Kidney (tissue), 22 donors: ENCODE measurements at places on chromosomes 4 and X. TPM values are rescaled to one million over a fixed set of nuclear protein-coding genes. Genes with fewer than 3 reads are reported as not detected.
A peak's percentile ranks its signal among the peaks of the same experiment; 100 is the strongest.

DNA sequence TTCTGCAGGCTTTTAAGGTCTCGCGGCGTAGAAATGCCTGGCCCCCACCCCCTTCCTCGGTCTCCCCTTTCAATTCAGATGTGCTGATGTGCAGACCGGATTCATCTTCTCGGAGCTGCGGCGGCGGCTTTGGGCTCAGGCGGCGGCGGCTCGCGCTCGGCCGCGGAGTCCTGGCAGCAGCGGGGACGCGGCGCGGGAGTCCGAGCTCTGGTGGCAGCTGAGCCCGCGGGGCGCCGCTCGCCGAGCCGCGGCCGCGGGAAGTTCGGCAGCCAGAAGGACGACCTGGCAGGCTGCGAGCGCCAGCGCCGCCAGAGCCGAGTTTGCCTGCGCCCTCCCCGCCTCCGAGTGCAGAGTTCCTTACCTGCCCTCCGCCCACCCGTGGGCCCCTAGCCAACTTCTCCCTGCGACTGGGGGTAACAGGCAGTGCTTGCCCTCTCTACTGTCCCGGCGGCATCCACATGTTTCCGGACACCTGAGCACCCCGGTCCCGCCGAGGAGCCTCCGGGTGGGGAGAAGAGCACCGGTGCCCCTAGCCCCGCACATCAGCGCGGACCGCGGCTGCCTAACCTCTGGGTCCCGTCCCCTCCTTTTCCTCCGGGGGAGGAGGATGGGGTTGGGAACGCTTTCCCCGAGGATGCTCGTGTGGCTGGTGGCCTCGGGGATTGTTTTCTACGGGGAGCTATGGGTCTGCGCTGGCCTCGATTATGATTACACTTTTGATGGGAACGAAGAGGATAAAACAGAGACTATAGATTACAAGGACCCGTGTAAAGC, 448 bp downstream of the TLL1 start:
- no peaks in the 10 kb centered on the region for H3K4me1 ChIP-seq
- peaks cover 10% of the 10 kb centered on the region for H3K27me3 ChIP-seq
- H3K36me3 ChIP-seq: no peaks in the 10 kb centered on the region
- no peak overlapping the region for H3K27ac ChIP-seq
- DNase-seq: peak; percentile 66

DNA sequence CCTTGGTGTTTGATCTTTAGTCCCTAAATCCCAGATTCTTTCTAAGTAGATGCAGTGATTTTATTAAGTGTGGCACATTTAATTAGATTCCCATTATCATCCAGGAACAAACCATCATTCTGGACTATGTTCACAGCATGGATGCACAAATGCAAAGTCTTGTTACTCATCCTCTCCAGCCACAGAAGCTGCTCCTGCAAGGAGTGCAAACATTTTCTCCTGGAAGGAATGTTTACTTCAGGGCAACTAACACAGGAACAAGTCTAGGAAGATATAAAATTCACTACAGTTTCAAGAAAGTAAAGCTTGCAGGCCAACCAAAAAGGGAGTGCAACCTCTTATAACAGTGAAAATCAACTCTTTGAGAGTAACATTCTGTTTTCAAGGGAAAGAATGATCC, 106.0 kb downstream of the IQCM start:
- no peaks in the 10 kb centered on the region for H3K4me1 ChIP-seq
- H3K36me3 ChIP-seq: no peaks in the 10 kb centered on the region
- no peak overlapping the region for H3K4me3 ChIP-seq
- H3K27me3 ChIP-seq: no peaks in the 10 kb centered on the region
- no peak overlapping the region for H3K27ac ChIP-seq

GRCh38 chr4:105329081-105329480, 144.8 kb downstream of the PPA2 start:
- H3K27ac ChIP-seq: no peak overlapping the region
- H3K27me3 ChIP-seq: no peaks in the 10 kb centered on the region
- H3K4me3 ChIP-seq: no peak overlapping the region
- H3K4me1 ChIP-seq: no peaks in the 10 kb centered on the region
- DNase-seq: no peak
- H3K36me3 ChIP-seq: no peaks in the 10 kb centered on the region

DNA sequence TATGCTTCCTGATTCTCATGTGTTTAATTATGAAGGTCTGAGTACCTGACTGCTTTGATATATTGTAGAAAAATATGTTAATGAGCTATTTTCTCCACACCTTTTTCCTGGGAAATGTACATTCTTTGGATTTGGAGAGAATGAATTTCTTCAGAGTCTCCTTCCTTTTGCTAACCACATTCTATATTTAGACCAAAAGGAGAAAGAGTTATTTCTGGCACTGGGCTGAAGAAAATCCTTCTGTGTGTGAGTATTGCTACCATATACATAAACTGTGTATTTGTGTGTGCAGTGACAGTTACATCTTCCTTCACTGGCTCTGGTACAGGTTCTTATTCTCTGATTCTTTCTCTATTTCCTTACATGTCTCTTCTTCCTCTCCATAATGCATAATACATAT, 44.5 kb upstream of the PGRMC2 start:
- no peak for DNase-seq
- H3K4me3 ChIP-seq: no peak overlapping the region
- no peak overlapping the region for H3K27ac ChIP-seq
- no peaks in the 10 kb centered on the region for H3K36me3 ChIP-seq

- no peaks in the 10 kb centered on the region for H3K4me1 ChIP-seq
- no peak overlapping the region for H3K27ac ChIP-seq
- no peaks in the 10 kb centered on the region for H3K36me3 ChIP-seq
- no peak for DNase-seq
These were observed 32.8 kb downstream of the MGARP start for GRCh38 chr4:139247241-139247640.

- peak overlapping the region; percentile 45 for H3K4me3 ChIP-seq
- no peak overlapping the region for H3K27ac ChIP-seq
- H3K27me3 ChIP-seq: peaks cover 8% of the 10 kb centered on the region
These were observed 1.4 kb downstream of the FGF13 start for GRCh38 chrX:138709886-138710791.

DNA sequence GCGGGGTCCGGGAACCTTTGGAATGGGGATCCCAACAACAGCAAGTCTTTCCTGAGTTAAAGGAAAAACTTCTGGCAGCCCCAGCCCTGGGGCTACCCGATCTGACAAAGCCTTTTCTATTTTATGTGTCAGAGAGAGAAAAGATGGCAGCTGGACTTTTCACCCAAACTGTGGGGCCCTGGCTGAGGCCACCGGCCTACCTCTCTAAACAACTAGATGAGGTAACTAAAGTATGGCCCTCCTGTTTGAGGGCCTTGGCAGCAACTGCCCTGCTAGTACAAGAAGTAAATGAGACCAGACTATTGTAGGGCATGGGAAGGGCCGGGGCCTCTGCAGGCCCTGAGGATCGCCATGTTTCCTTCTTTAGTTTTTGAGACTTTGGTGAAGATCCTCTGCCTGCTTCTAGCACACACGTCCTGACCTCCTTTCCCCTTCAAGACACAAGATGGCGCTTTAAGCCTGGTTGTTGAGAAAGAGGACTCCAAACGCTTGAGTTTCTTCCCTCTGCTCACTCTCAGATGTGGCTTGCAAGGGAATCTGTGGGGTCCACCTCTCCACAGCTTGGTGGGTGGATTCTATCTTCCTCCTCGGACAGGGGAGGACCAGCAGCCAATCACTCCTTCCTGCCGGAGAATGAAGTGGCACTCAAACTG, 18.5 kb upstream of the DRD5 start:
- H3K4me3 ChIP-seq: no peak overlapping the region
- no peaks in the 10 kb centered on the region for H3K36me3 ChIP-seq
- no peaks in the 10 kb centered on the region for H3K27me3 ChIP-seq

GRCh38 chrX:13649838-13650237, 3.1 kb upstream of the TCEANC start:
- H3K36me3 ChIP-seq: no peaks in the 10 kb centered on the region
- H3K27me3 ChIP-seq: peaks cover 19% of the 10 kb centered on the region
- H3K4me3 ChIP-seq: no peak overlapping the region

GRCh38 chr4:189502841-189503435, 437.7 kb upstream of the FRG1 start:
- H3K4me1 ChIP-seq: no peaks in the 10 kb centered on the region
- H3K4me3 ChIP-seq: no peak overlapping the region
- no peak overlapping the region for H3K27ac ChIP-seq
- DNase-seq: no peak

GRCh38 chr4:160570271-160570670, 1467.4 kb downstream of the RAPGEF2 start:
- H3K36me3 ChIP-seq: no peaks in the 10 kb centered on the region
- no peaks in the 10 kb centered on the region for H3K4me1 ChIP-seq
- no peaks in the 10 kb centered on the region for H3K27me3 ChIP-seq
- H3K27ac ChIP-seq: no peak overlapping the region

- DNase-seq: no peak
- H3K4me3 ChIP-seq: no peak overlapping the region
- no peaks in the 10 kb centered on the region for H3K27me3 ChIP-seq
- no peak overlapping the region for H3K27ac ChIP-seq
These were observed 509.2 kb upstream of the HS3ST1 start for GRCh38 chr4:11937941-11938340.

- H3K36me3 ChIP-seq: no peaks in the 10 kb centered on the region
- H3K4me3 ChIP-seq: no peak overlapping the region
- H3K4me1 ChIP-seq: peaks cover 10% of the 10 kb centered on the region
- H3K27me3 ChIP-seq: no peaks in the 10 kb centered on the region
- H3K27ac ChIP-seq: peak overlapping the region; percentile 47
These were observed 14.3 kb downstream of the FAM9C start for GRCh38 chrX:13029887-13030771.

- H3K27ac ChIP-seq: no peak overlapping the region
- no peaks in the 10 kb centered on the region for H3K36me3 ChIP-seq
- no peak overlapping the region for H3K4me3 ChIP-seq
- H3K4me1 ChIP-seq: no peaks in the 10 kb centered on the region
- H3K27me3 ChIP-seq: no peaks in the 10 kb centered on the region
These were observed 965.3 kb downstream of the CCSER1 start for GRCh38 chr4:91092398-91092980.

DNA sequence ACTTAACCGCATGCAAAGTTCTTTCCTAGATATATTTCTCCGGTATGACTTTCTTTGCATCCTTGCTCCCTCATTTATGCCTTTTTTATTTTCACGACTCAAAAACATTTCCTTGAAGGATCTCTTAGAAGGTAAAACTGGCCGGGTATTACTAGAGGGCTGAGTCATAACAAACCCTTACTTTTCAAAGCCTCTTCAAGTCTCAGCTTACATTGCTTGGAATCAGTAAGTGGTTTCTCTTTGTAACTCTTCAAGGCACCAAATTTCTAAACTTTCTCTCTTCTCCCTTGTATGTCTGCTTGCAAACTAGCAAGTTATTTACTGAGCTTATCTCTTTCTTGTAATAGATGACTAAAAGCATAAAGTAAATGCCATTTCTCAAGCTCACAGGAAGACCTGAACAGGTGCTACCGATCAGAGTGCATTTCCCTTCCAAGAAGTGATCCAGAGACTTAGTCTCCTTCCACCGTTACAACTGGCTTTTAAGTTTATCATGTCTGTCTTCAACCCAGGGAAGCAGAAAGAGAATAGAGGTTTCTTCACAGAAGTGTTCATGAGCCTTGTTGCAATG, 75.5 kb downstream of the ANXA10 start:
- H3K27me3 ChIP-seq: no peaks in the 10 kb centered on the region
- H3K27ac ChIP-seq: no peak overlapping the region
- no peak for DNase-seq
- no peak overlapping the region for H3K4me3 ChIP-seq

- no peaks in the 10 kb centered on the region for H3K36me3 ChIP-seq
- no peak overlapping the region for H3K27ac ChIP-seq
- DNase-seq: no peak
- no peaks in the 10 kb centered on the region for H3K27me3 ChIP-seq
- no peak overlapping the region for H3K4me3 ChIP-seq
- peaks cover 10% of the 10 kb centered on the region for H3K4me1 ChIP-seq
These were observed 38.9 kb downstream of the GPC4 start for GRCh38 chrX:133376422-133376821.

GRCh38 chr4:119138046-119138445, 2.4 kb downstream of the MYOZ2 start:
- no peaks in the 10 kb centered on the region for H3K4me1 ChIP-seq
- no peaks in the 10 kb centered on the region for H3K36me3 ChIP-seq
- H3K4me3 ChIP-seq: no peak overlapping the region
- no peak overlapping the region for H3K27ac ChIP-seq

GRCh38 chrX:20609916-20610415, 343.3 kb upstream of the RPS6KA3 start:
- no peaks in the 10 kb centered on the region for H3K4me1 ChIP-seq
- H3K27ac ChIP-seq: no peak overlapping the region

DNA sequence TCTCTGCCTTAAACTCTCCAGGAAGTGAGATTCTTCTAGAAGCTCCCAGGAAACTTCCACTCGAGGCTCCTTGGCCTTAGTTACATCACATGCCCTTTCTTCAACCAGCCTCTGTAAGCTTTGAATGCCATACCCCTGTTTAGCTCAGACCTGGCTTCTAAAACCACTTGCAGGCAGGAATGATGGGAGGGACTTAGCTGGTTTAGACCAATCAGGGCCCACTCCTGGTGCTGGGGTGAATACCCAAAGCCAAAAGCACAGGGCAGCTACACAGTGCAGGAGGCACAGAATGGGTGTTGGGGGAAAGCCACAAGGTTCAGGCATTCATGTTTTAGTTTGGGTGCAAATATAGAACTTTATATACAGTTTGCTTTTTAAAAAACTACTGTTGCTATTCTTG, 296.2 kb downstream of the FRMPD4 start:
- H3K27me3 ChIP-seq: no peaks in the 10 kb centered on the region
- no peak overlapping the region for H3K27ac ChIP-seq
- DNase-seq: no peak
- no peak overlapping the region for H3K4me3 ChIP-seq
- H3K36me3 ChIP-seq: no peaks in the 10 kb centered on the region

- no peak for DNase-seq
- H3K36me3 ChIP-seq: peaks cover 8% of the 10 kb centered on the region
- H3K27me3 ChIP-seq: no peaks in the 10 kb centered on the region
- H3K27ac ChIP-seq: no peak overlapping the region
- H3K4me1 ChIP-seq: no peaks in the 10 kb centered on the region
These were observed 63.1 kb downstream of the NSUN7 start for GRCh38 chr4:40812856-40813255.

Gene STARD8
- 12.7 TPM for polyA plus RNA-seq

Gene DCAF12L1
- 0.41 TPM for polyA plus RNA-seq

Gene SPANXN4
- polyA plus RNA-seq: not detected
